Ecto neural progenitor cell (in vitro differentiated cells): ENCODE measurements at places on chromosomes 1 and 21.

- no peak for DNase-seq
Observed at GRCh38 chr1:40987439-40988276, 8.2 kb downstream of the CTPS1 start.

GRCh38 chr1:213166852-213167251 is 115.8 kb downstream of the RPS6KC1 start:
- no peak for DNase-seq

- DNase-seq: no peak
Observed at GRCh38 chr1:153119491-153119971, 6.2 kb upstream of the SPRR2F start.

- DNase-seq: no peak
Observed at GRCh38 chr1:116908820-116909511, 750 bp upstream of the PTGFRN start.

DNA sequence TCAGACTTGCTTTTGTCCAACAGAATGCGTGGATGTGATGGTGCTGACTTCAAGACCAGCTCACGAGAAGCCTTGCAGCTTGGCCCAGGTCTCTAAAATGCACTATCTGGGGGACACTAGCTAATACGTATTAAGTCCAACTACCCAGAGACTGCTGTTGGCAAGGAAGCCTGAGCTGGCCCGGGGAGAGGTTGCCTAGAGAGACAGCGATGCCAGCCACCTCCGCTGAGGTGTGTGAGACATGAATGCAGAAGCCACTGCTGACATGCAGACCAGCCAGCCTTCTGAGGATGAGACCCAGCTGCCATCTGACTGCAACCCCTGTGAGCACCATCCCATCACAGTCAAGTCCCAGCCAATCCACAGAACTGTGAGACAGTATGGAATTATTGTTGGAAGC is 32.5 kb downstream of the THAP3 start:
- no peak for DNase-seq

DNA sequence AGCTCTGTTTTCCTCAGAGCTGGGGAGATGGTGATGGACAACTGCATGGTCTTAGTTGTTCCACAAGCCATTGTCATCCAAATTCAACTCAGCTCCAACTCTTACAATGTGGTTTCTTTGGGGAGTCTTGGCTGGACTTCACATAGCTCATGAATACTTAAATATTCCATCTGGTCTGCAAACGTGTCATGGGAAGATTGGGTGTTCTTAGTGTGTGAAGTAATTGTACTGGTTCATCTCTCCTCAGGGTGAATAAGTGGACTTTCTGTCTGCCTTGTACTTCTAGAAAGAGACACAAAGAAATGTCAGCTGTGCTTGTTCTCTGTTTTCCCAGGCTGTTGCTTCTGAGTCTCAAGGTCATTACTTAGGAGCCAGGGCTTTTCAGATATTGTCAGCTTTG is 106.6 kb downstream of the VPS13D start:
- DNase-seq: no peak

- DNase-seq: no peak
Observed at GRCh38 chr1:27406362-27406680, 13.9 kb downstream of the GPR3 start.

DNA sequence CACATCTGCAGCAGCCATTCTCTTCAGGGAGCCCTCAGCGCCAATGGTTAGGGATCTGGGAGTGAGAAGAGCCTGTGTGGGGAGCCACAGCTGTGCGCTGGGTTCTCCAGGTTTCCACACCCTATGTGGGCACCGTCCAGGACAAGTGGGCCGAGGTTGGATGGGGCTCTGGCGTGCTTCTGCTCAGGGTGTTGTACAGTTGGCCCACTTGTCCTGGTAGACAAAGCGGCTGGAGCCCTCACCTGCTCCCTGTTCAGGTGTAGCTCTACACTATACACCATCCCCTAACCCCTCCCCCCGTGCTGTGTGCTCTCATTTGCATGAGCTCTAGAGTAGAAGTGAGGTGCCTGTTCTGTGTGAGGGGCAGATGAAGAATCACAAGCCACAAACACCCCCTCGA is 12.2 kb downstream of the SH3BP5L start:
- no peak for DNase-seq

DNA sequence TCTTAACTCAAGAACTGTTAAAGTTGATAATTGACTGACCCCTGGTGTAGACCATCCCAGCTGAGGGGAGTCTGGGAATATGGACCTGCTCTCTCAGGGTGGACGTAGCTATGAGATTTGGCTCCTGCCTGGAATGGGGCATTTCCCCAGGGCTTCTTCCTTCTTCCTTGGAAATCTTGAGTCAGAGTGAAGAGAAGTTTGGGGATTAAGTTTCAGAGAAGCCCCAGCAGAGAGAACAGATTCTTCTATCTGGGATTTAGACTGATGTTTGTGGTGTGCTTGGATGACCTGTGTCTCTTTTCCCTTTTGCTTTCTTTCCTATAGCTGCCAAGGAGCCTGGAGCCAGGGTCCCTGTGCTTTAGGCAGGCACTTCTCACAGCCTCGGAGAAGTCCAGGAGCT is 13.2 kb downstream of the AKR1A1 start:
- DNase-seq: no peak

GRCh38 chr1:153631047-153632022 is 2.5 kb upstream of the CHTOP start:
- no peak for DNase-seq
